ENCODE measurements at places on chromosomes 11 and 22.

DNA sequence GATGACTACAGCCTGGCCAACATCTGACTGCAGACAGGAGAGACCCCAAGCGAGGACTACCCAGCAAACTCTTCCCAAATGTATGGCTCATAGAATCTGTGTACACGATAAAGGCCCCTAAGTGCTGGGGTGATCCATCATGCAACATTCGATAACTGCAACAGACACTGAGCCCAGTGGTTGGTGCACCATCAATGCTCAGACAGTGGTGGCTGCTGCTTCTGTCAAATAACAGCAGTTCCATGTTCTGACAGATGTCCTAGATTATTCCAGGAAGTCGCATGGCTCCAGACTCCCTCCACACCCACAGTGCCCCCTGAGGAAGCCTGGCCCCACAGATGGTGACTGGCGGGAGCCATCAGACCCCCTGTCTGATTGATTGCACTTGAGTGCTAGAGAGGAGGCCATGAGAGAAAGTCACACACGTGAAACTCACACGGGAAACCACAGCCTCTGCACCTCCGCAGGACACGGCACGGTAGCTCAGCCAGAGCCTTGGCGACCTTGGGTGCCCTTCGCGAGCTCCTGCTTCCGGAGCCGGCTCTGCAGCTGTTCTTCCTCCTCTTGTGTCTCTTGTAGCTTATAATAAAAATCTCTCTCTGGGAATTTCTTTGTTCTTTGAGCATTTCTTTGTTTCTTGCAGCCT lies 1155.9 kb downstream of the TBC1D22A start:
- DNase-seq, result no peak
- no peaks in the 10 kb centered on the region for H3K27me3 ChIP-seq
- H3K4me1 ChIP-seq, result no peaks in the 10 kb centered on the region
- no peak overlapping the region for H3K27ac ChIP-seq
- no peaks in the 10 kb centered on the region for H3K36me3 ChIP-seq

DNA sequence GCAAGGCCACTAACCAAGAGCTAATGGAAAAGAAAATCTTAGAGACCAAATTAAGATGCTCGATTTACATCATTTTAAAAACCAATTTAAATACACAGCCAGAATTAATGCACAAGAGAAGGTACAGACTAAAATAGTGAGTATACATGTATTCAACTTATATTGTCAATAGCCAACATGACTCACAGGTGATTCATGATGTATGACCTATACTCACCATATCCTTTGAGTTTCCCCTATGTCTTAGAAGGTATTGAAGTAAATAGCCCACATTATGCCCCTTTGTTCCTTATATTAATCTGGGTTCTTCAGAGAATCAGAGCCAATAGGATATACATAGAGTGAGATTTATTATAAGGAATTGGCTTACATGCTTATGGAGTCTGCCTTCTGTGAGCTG lies 97.5 kb upstream of the ANO3 start:
- no peaks in the 10 kb centered on the region for H3K36me3 ChIP-seq
- no peaks in the 10 kb centered on the region for H3K4me1 ChIP-seq
- DNase-seq, result no peak
- no peaks in the 10 kb centered on the region for H3K27me3 ChIP-seq
- no peak overlapping the region for H3K27ac ChIP-seq

DNA sequence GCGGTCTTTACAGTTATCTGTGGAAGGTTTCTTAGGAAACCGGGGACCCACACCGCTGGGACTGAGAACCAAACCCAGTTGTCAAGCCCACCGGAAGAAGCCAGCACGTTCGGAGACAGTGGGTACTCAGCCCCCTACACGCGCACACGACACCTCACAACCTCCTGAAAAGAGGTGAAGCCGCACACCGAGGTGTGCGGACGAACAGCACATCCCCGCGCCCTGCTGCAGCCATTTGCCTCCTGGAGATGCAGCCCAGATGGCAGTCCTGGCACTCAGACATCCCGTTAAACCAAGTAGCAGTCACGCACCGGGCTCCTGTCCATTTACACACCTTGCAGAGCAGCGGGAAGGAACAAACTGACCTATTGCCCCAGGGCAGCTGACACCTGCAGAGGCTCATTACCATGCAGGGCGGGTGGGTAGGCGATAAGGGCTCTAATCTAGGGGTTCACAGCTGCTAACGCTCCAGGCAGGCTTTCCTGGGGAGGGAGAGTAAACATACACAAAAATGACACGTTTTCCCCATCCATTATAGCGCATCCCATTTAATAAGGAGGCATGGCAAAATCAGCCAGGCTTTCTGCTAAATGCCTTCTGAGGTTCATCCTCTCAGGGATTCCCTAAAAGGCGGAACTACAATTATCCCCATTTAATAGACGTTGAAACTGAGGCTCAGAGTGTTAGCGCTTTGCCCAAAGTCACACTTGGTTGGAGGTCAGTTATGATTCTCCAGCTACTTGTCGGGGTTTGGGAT lies 864 bp upstream of the EHBP1L1 start:
- no peaks in the 10 kb centered on the region for H3K27me3 ChIP-seq
- no peaks in the 10 kb centered on the region for H3K36me3 ChIP-seq
- H3K27ac ChIP-seq, result peak overlapping the region; percentile 92
- DNase-seq, result no peak

DNA sequence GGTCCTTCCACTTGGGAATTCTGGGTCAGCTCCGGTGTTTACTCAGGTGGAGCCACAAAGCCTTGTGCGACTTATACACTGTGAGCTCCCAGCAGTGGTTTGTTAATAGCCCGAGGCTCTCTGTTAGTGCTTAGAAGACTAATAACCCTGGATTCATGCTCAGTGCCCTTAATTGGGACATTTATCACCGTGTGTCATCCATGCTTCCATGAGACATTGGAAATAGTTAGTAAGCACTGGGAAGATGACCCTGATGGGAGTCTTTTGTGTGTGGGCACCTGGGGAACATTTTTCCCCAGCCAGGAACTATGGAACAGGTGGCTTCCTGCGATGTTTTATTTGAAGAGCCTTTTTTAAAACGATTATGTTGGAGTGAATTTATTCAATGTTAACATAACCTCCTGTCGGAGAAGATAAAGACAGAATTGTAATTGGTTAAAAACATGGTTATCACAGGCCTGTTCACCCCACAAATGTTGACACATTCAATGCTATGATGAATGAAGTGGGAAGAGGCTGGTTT lies 188.9 kb downstream of the MYO18B start:
- no peak overlapping the region for H3K27ac ChIP-seq
- no peak overlapping the region for H3K4me3 ChIP-seq
- DNase-seq, result no peak
- H3K4me1 ChIP-seq, result no peaks in the 10 kb centered on the region
- no peaks in the 10 kb centered on the region for H3K36me3 ChIP-seq
- no peaks in the 10 kb centered on the region for H3K27me3 ChIP-seq

GRCh38 chr11:3380706-3381545 lies 2.0 kb upstream of the ZNF195 start:
- H3K27ac ChIP-seq, result no peak overlapping the region
- H3K4me1 ChIP-seq, result no peaks in the 10 kb centered on the region
- DNase-seq, result no peak
- H3K27me3 ChIP-seq, result no peaks in the 10 kb centered on the region
- no peaks in the 10 kb centered on the region for H3K36me3 ChIP-seq
- H3K4me3 ChIP-seq, result no peak overlapping the region

DNA sequence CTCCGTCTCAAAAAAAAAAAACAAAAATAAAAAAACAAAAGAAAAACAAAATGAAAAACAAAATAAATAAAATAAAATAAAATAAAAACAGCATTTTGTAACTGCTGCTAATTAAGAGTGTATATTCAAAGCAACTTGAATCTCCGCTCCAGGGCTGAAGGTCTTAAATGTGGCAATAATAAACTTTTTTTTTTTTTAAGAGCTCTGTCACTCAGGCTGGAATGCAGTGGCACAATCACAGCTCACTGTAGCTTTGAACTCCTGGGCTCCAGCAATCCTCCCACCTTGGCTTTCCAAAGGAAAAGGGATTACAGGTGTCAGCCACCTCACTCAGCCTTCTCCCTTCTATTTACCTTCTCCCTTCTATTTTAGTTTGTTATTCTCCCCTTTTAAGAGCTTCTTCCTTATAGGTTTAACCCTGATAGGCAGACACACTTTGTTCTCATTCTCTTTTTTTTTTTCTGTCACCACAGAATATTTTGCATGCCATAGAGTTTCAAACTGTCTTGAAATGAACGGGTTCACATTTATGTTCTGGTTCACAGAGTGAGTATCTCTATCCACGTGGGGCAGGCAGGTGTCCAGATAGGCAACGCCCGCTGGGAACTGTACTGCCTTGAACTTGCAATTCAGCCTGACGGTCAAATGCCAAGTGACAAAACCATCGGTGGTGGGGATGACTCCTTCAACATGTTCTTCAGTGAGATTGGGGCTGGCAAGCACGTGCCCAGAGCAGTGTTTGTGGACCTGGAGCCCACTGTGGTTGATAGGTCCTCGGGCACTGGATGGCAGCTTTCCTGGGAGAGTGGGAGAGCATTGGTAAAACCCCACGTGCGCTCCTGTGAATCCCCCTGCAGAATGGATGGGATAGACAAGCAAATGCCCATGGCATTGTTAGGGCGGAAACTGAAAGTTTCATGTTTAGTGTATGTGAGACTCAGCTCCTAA lies 19.4 kb downstream of the LRRC74B start:
- no peak for DNase-seq
- no peak overlapping the region for H3K27ac ChIP-seq
- H3K27me3 ChIP-seq, result no peaks in the 10 kb centered on the region
- H3K36me3 ChIP-seq, result no peaks in the 10 kb centered on the region
- no peak overlapping the region for H3K4me3 ChIP-seq

DNA sequence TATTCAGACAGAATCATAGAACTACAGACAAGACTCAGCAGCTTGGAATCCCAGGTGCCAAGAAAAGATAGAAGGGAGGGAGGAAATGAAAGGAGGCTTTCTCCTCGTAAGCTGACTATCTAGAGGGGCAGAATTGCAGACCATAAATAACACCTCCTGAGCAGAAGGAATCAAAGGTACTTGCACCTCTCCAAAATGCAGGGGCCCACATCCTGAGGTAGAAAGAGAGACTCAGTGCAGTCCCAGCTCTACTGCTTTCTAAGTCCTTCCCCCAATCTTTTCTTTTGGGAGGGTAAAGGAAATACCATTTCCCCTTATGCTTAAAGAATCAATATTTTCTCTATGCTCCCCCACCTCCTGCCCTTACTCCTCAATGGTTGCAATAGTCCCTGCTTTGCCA lies 55.2 kb downstream of the SYTL2 start:
- H3K27ac ChIP-seq, result no peak overlapping the region
- peaks cover 3% of the 10 kb centered on the region for H3K4me1 ChIP-seq
- H3K36me3 ChIP-seq, result no peaks in the 10 kb centered on the region
- H3K4me3 ChIP-seq, result no peak overlapping the region
- no peak for DNase-seq

GRCh38 chr22:44894321-44894720 lies 115.5 kb downstream of the PHF21B start:
- DNase-seq, result no peak
- H3K4me1 ChIP-seq, result no peaks in the 10 kb centered on the region
- no peak overlapping the region for H3K27ac ChIP-seq
- no peak overlapping the region for H3K4me3 ChIP-seq
- no peaks in the 10 kb centered on the region for H3K27me3 ChIP-seq
- no peaks in the 10 kb centered on the region for H3K36me3 ChIP-seq

DNA sequence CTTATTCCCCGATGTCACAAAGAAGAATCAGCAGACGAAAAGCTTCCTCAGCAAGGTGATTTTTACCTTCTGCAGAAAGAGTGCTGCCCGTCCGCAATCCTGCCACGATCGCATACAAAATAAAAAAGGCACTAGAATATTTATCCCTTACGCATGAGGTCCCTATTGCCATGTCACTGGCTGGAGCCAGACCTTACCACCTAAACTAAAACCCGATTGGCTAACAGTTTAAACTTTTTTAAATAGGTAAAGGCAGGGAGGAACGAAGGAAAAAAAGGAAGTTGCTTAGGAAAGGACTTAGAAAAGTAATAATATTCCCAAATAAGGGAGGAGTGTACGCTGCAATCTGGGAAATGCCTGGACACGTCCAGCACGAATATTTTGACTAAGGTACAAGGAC lies 21.2 kb upstream of the ALDH3B2 start:
- no peak for DNase-seq
- no peaks in the 10 kb centered on the region for H3K4me1 ChIP-seq
- H3K27me3 ChIP-seq, result no peaks in the 10 kb centered on the region
- H3K4me3 ChIP-seq, result peak overlapping the region; percentile 34

DNA sequence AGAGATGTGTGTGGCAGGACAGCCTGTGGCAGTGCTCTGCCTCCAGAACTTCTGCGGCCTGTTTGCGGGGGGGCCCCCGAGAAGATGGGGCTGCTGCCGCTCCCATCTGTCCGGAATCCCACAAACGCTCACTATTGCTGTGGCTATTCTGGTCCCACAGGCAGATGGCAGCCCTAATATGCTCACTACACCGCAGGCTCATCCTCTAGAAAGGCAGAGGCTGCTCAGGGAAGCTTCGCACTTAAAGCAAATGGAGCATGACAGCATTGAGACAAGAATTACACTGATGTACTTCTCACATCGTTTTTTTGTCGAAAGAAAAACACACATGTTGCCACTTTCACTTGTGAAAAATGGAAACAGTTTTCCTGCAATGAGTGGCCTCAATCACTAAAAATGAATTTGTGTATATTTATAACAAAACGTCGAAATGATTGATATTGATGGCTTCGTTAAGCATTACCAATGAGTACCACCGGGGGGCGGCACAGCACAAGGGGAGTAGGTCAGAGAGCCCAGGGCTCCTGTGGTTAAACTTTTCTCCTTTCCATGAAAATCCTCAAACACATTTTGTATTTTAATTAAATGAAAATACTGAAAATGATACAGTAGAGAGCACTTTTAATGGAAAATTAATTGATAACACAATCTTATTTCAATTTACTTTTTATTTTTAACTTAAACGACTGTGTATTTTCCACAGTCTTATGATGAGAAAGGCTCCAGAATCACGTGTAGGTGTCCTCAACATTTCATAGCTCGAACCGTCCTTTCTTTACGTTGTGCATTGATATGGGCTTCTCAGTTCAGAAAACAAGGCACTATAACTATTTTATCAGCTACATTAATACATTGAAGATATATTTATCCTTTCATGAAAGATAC lies 69.1 kb downstream of the CTTN start:
- H3K4me1 ChIP-seq, result no peaks in the 10 kb centered on the region
- DNase-seq, result peak; percentile 78
- no peaks in the 10 kb centered on the region for H3K36me3 ChIP-seq
- H3K4me3 ChIP-seq, result no peak overlapping the region
- H3K27me3 ChIP-seq, result no peaks in the 10 kb centered on the region

GRCh38 chr22:47166033-47166404 lies 403.6 kb downstream of the TBC1D22A start:
- no peak for DNase-seq
- H3K4me1 ChIP-seq, result no peaks in the 10 kb centered on the region
- no peaks in the 10 kb centered on the region for H3K27me3 ChIP-seq
- no peaks in the 10 kb centered on the region for H3K36me3 ChIP-seq
- no peak overlapping the region for H3K27ac ChIP-seq

GRCh38 chr22:29647954-29648737 lies 44.7 kb downstream of the NF2 start:
- no peak overlapping the region for H3K4me3 ChIP-seq
- no peak for DNase-seq
- H3K27me3 ChIP-seq, result no peaks in the 10 kb centered on the region
- no peak overlapping the region for H3K27ac ChIP-seq

- no peak overlapping the region for H3K4me3 ChIP-seq
- H3K27ac ChIP-seq, result no peak overlapping the region
- no peaks in the 10 kb centered on the region for H3K4me1 ChIP-seq
- no peak for DNase-seq
- no peaks in the 10 kb centered on the region for H3K36me3 ChIP-seq
- no peaks in the 10 kb centered on the region for H3K27me3 ChIP-seq
These were observed 512.1 kb upstream of the LRRC4C start for GRCh38 chr11:41971592-41971991.
